ENCODE measurements at places on chromosomes 7 and 10.

DNA sequence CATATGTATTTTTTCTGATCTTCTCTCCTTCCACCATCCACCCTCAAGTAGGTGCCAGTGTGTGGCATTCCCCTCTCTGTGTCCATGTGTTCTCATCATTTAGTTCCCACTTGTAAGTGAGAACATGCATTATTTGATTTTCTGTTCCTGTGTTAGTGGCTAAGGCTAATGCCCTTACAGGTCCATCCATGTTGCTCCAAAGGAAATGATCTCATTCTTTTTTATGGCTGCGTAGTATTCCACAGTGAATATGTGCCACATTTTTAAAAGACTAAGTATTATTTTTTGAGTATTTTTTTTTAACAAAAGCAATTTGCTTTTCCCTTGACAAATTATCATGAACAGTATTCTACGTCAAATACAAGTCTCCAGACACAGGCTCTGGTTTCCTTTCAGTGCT is 86.4 kb upstream of the ZNF746 start:
- no peak for DNase-seq

GRCh38 chr10:14060320-14061070 is 270.2 kb downstream of the FRMD4A start:
- DNase-seq: no peak

GRCh38 chr7:34058801-34059135 is 153.4 kb downstream of the BMPER start:
- DNase-seq: no peak

DNA sequence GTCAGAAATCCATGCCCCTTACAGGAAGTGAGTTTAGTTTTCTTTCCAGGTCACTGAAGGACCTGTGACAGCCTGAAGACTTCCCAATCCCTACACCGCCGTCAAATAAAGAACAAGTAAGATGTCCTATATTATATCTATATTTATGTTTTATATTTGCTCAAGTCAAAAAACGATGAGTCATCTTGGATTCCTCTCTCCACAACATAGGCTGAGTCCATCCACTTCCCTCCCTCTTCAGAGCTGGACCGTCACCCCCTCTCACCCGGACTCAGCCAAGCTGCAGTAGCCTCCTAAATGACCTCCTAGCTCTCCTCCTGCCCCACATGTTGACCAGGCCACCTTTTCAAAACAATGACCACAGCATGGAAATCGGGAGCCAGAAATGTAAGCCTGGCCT is 53.5 kb downstream of the GLI3 start:
- DNase-seq: no peak

DNA sequence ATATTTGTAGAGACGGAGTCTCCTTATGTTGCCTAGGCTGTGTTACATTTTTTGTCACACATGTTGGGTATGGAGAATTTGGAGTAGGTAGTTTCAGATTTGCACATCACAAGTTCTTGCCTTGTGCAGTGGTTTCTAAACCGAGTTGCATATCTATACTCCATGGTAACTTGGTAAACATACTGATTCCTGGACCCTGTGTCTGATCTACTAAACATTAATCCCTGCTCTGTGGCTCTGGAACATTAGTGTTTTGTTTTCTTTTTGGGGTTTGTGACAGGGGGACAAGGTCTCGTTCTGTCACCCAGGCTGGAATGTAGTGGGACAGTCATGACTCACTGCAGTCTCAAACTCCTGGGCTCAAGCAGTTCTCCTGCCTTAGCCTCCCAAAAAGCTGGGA is 24.7 kb downstream of the AUTS2 start:
- no peak for DNase-seq

GRCh38 chr10:124245806-124246440 is 152.5 kb upstream of the CHST15 start:
- no peak for DNase-seq

DNA sequence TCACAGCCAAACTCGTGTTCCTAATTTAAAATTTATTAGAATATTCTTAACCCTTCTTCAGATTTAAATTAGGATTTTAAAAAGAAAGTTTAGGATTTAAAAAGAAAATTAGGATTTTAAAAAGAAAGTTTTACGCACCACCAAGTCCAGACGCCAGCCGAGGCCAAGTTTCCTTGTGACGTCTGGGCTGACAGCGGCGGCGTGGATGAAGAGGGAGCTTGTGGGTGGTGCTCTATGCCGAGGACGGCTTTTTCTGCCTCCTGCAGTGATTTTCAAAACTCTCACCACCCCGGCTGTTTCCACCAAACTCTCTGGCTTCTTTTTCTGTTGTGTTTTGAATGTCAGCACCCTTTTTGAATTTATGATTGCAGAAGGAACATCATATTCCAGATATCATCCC is 252.9 kb downstream of the DNAJB6 start:
- no peak for DNase-seq

DNA sequence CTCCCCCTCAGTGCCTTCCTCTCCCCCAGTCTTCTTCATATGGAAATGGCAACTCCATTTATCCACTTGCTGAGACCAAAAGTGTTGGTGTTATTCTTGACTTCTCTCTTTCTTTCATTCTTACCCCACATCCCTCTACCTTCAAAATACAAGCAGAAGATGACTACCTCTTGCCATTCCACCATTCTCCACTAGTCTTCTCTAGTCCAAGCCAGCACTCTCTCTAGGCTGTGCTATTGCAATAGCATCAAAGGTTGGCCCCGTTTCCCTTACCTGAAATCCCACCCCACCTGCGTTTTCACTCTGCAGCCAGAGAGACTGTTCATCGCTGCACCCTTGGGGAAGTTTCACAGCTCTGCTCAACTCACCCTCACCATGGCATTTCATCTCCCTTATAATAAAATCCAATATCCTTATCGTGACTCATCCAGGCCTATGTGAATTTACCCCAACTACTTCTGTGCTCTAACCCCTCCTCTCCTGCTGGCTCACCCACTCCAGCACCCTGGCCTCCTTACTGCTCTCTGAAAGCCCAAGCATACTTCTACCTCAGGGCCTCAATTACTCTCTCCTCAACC is 109.1 kb downstream of the LSM5 start:
- no peak for DNase-seq

DNA sequence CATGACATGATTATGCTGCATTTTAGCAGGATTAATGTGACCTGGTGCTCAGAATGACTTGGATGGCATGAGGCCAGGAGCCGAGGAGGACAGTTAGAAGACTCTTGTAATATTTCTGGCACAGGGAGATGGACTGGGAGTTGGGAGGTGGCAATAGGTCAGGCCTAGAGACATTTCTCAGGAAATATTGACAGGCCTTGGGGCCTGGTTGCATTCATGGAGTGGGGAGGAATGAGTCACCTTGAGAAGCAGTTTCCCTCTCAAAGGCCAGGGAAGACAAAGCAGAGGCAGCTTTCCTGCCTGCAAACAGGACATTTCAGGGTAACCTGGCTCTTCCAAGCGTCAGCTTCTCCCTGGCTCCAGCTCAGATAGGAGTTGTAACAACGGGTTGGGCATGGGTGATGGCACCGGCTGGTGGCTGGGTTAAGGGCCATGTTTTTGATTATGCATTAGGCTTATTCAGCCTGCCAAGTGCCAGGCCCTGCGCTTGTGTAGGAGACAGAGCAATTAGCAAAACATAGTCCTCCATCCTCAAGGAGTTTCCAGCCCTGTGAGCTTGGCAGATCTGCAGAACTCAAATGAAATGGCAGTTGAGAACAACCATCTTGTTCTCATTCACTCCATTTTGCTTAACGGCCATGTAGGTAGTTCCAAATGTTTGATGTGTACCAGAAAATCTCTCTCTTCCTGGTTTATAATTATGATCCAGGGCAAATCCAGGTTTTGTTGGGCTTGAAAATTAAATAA is 38.2 kb downstream of the HK1 start:
- no peak for DNase-seq

DNA sequence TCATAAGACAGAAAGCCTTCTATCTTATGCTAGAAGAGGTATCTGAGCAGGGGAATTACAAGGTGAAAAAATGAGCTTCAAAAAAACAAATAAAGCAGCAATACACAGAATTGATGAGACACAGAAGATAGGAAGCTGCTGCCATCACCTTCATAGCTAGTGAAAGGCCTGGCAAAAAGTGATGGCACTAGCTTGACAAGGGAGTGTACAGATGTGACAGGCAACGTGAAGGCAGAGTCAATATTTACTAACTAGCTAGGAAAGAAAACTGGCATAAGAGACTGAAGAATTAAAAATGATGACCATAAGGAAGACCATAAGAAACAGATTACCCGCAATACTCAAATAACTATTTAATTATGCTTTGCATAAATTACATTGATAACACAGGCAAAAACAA is 9.4 kb downstream of the GPR22 start:
- no peak for DNase-seq

DNA sequence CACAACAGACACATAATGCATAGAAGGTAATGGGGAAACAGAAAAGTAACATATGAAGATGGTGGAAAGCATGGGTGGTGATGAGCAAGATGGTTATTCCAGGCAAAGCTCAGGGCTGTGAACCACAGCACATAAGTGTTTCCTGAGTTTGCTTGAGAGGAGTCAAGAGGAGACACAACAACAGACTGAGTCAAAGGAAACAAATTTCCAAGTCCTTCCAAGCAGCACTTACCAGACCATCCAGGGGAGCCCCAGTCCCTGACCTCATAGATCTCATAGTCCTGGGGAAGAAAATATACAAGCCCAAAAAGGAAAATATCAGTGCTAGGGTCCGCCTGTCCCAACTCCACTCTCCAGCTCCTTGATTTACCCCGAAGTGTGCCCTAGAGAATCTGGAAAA is 216.6 kb upstream of the FZD1 start:
- no peak for DNase-seq

DNA sequence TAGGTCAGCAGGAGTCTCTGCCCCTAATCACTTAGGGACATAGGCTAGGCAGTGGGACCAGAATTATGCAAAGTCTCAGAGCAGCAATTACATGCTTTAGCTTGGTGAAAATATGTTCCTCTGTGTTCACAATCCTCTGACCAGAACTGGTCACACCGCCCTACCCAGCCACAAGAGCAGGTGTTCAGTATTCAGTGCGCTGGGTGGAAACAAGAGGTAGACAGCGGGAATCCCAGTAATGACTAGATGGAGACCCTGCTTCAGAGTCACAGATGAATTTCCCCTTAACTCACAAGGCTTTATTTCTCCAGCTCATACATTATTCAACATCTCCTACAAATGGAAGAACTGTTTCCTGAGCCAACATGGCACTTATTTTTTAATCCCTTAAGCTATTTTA is 763.7 kb upstream of the POM121L12 start:
- DNase-seq: no peak

DNA sequence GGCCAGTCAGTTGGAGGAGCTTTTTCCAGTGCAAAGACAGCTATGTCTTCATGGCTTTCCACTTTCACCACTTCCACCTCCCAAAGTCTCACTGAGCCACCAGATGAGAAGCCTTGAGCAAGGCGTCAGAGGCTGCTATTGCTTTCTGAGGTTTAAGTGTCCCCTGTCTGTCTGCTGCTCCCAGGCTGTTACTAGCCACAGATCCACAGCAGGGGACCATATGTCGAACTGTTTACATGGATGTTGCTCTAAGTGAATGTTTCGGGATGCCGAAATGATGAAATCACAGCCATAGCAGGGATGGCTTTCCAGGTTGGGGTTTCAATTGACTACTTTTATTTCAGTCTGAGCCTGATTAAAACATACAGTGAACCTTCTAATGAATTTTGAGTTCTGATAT is 88.5 kb downstream of the AVL9 start:
- no peak for DNase-seq

DNA sequence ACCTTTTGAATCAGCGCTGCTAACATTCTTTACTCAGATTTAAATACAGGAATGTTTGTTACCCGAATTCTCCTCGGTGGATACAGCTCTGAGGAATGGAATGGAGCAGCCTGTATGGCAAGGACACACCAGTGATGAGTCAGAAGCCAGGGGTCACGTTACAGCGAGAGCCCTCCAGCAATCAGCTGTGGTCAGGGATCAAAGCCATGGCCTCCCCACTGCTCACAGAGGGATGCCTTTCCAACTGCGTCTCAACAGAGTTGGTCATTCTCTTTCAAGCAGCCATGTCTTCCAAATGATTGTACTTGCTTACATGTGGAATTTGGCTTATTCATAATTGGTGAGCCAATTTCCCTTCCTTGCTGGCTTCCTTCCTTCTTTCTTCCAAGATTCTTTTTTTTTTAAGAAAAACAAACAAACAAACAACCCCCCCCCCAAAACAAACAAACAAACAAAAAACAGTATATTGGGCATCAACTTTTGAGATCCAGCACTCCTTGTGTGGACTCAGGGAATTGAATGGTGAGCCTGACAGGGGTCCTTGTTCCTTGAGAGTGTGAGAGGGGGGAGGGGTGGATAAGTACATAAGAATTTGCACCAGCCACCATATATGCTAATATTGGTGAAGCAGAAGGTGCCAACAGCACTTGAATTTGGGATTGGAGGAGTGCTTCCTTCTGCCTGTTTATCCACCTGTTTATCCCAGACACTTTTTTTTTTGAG is 100.2 kb downstream of the ATXN7L1 start:
- no peak for DNase-seq

DNA sequence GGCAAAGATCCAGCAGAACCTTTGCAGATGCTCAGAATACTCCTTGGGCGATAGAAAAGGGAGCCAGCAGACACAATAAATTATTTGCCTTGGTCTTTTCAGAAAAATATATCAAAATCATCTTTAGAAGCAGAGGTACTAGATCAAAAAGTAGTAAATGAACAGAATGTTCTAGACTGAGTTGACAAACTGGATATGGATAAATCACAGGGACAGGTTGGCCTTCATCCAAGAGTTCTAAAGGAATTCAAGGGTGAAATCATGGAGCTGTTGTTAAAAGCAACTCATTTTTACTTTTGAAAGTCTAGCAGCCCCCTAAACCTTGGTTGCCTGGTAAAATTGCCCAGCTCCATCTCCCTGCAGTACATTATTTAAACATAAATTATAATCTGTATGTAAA is 99.1 kb downstream of the PLCE1 start:
- no peak for DNase-seq

- no peak for DNase-seq
These were observed 64.9 kb downstream of the CTTNBP2 start for GRCh38 chr7:117808341-117808757.

DNA sequence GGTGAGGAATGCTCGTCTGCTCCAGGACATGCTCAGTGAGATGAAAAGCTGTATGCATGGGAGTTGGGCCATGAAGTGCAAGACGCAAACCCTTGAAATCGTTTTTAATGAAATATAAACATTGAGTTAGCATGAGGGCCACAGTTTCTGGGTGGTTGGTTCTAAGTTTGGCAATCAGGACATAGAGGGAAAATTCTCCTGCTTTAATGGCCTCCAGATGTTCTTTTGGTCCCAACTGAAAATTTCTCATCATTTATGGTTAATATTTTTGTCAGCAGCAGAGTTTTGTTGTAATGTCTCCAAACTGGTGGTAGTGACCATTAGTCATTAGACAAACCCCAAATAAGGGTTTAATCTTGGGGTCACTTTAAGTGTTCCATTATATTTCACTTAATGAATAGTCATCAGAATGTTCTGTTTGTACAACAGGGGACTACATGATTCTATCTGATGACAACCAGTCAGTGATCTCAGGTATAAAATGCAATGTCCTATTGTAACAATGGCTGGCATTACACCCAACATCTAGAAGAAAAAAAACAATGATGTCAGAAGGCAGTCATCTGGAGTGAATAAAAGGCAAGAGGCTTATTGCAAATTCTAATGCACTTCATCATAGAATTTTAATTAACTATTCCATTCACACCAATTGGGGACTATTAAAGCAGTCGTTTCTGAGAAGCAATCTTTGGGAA is 197.4 kb downstream of the JCAD start:
- DNase-seq: no peak

All from stimulated activated CD8-positive, alpha-beta memory T cell treated with anti-CD3 and anti-CD28 coated beads, Interleukin-7, amount 100 ng/mL, for 4 hours (primary cell).